ENCODE measurements at places on chromosomes 16 and 17.

DNA sequence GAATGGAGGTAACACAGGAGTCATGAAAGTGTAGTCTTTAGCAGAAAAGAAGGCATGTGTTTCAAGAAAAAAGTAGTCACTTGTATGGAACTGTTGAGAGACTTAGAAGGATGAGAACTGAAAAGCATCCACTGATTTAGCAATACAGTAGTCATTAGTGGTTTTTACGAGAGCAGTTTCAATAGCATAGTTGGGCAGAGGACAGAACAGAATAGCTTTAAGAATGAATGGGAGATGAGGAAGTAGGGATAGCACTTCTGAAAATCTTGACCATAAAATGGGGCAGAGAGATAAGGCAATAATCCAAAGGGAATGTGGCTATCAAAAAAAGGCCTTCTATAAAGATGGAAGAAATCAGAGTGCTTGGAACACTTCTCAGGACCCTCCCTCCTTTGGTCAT lies 64.8 kb upstream of the C17orf78 start:
- DNase-seq = no peak

GRCh38 chr17:61815863-61816503 lies 47.3 kb downstream of the BRIP1 start:
- no peak for DNase-seq

- no peak for DNase-seq
Observed at GRCh38 chr16:17252701-17253100, 218.1 kb downstream of the XYLT1 start.

DNA sequence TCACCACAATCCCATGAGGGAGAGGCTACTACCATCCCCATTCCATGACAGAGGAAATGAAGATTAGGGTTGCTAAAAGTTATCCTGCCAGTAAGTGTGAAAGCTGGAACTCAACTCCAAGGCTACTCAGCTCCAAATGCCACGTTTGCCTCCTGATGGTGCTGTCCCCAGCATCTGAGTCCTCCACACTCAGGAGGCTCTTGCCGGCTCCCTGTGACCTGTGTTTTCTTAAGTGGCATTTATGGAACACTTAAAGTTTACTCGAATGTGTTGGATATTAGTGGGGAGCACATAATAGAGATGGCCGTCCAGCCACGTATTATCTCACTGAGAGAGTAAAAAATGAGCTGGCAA lies 267.9 kb downstream of the CBLN1 start:
- DNase-seq = no peak

DNA sequence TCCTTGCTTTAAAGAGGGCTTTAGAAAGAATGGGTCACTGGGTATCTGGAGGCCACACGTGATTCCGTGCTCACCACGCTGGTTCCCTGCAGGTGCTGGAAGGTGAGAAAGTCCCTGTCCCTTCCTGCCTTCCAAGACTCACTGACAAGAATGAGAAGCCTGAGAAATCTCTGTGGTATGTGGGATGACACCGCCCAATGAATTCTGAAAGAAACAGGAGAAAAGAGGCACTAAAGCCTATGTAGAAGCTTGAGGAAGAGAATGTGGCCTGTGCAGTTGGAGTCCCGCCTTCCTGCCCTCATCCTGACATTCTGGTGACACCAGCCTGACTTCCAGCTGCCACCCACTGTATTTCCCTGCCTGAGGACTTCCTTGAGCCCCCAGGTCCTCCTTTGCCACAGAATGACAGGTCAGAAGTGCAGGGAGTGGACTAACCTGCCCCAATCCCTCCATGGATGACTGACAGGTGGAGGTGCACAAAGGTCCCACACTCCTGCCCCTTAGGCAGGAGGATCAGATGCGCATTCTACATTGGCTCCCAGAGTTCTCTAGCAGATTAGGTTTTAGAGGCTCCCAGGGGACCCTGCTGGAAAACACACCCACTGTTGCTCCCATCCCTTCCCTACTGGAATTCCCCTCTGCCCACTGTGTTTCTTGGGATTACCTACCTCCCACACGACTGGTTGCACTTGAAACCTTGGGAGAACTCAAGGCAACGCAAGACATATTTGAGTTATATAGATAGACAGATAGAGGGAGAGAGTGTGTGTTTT lies 38.6 kb upstream of the TENT4B start:
- DNase-seq = no peak

DNA sequence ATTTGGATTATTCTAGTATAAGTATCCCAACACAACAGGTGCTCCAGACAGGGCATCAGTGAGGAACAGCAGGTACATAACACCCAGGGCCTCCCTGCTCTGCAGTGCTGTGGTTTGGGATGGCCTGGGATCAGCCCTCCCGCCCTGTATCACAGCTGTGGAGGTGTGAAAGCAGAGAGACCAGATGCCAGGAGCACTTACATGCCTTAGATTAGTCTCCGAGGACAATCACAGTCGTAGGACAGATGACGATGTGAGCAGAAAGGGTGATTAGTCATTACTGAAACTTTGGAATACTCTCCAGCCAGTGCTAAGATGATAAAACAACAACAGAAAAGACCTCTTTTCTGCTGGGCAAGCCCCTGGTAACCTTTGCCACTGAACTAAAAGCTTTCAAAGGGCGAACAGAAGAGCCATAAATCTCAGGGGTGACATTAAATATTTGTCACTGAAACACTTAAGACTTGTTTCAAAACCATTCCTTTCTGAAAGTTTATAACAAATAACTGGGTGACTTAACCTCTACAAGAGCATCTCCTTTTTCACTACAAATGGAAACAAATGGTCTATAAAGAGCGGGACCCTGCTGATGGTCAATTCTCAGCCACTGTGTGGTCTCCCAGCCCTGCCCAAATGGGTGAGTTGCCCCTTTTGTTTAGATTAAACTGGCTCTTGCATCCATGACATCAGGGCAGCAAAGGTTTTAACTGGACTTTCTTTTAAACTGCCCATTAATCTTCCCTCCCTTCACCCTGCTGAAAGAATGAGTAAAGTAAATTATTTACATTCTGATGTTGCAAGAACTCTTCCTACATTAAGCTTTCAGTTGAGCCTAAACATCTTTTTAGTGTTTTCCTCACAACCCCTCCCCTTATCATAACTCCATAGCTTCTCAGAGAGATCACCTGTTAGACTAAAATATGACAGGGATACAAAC lies 183.1 kb upstream of the COX10 start:
- peak; percentile 6 for DNase-seq

GRCh38 chr16:13150181-13150885 lies 248.9 kb downstream of the SHISA9 start:
- DNase-seq = no peak

GRCh38 chr17:34711646-34712045 lies 132.3 kb downstream of the TMEM132E start:
- DNase-seq = no peak

- no peak for DNase-seq
Observed at GRCh38 chr16:81864646-81865382, 85.7 kb downstream of the PLCG2 start.

- no peak for DNase-seq
Observed at GRCh38 chr16:53571763-53572162, 68.8 kb upstream of the AKTIP start.

- DNase-seq = no peak
Observed at GRCh38 chr16:53960954-53961616, 257.1 kb downstream of the FTO start.

All from fibroblast of skin of right biceps (primary cell).